ENCODE measurements at places on chromosomes 7 and 10.

GRCh38 chr10:30433306-30433729 is 666 bp upstream of the MAP3K8 start:
- no peak for DNase-seq

- DNase-seq = no peak
Measured at GRCh38 chr10:55801353-55801661, 559.8 kb downstream of the ZWINT start.

DNA sequence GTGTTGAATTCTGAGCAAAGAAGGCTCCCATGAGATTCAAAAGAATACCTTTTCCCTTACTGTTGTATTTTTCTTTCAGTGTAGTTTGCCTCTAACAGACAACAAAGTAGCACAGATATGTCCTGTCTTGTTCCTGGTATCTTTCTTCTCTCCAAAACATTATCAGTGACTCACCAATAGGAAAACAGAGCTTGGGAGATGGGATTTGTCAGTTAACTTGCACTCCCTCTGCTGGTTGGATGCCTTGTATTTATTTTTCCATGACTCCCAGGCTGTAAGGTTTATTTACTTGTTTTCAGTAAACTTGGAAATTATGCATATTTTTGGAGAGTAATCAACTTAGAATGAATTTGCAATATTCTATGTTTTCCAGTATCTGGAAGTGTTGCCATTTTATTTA is 129.7 kb downstream of the SAMD9 start:
- DNase-seq = no peak

DNA sequence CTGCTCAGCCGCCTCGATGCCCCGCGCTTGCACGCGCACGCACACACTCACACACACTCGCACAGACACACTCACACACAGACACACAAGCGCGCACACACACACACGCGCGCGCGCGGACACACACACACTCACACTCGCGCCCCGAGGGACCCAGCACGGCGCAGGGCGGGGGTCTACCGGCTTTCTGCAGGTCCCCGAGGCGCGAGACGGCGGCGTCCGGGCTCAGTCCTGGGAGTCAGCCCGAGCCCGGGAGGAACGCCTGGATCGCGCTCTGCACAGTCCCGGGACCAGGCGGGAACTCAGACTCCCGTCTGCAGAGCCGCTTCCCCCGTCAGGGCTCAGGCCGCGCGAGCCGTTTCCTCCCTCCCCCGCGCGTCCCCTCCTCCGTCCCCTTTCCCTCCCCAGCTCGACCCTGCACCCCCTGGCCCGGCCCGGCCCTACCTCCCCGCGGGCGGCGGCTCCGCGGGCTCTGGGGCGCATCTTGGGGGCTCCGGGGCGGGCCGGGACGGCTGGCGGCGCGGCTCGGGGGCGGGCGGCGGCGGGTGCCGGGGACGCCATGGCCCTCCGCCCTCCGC is 464 bp downstream of the DENND2A start:
- DNase-seq = no peak

GRCh38 chr10:86500846-86501245 is 20.7 kb downstream of the WAPL start:
- DNase-seq = no peak

GRCh38 chr10:51932530-51932929 is 233.1 kb upstream of the CSTF2T start:
- DNase-seq = no peak

- no peak for DNase-seq
Measured at GRCh38 chr7:142776206-142776844, 5.6 kb downstream of the PRSS2 start.

GRCh38 chr7:144670218-144670617 is 165.6 kb downstream of the TPK1 start:
- DNase-seq = no peak

DNA sequence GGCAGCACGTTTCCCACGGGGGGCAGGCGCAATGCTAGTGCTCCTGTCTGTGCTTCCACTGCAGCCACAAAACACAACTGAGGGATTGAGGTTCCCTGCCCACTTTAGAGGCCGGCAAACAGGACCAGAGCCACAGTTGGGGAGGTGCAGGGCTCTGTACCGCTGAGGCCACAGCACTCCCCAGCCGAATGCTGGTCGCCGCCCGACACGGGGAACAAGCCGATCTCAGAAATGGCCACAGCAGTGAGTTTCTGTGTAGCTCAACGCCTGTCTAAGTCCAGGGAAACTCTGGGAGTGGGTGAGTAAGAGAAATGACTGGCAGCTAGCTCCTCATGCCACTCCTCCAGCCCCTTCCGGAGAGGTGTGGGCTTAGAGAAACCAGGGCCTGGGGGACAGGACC is 194.0 kb upstream of the VWC2 start:
- DNase-seq = no peak

- no peak for DNase-seq
Measured at GRCh38 chr10:48910548-48910947, 29.1 kb downstream of the LRRC18 start.

DNA sequence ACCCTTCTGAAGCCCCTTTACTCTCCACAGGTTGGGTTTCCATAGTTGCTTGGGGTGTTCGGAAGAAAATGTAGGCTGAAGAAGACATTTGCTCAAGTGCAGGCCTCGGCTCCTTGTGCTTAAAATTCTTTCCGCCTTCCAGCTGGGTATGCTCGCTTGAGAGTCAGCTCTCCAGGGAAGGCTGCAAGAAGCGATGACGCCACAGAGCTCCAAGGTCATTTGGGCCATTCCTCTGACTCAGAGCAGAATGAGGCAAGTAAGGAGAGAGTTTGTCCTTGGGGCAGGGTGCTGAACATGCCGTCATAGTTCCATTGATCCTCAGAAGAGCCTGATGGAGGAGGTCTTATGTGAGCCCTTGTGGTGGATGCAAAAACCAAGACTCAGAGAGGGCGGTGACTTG is 27.4 kb upstream of the HSPA12A start:
- no peak for DNase-seq

DNA sequence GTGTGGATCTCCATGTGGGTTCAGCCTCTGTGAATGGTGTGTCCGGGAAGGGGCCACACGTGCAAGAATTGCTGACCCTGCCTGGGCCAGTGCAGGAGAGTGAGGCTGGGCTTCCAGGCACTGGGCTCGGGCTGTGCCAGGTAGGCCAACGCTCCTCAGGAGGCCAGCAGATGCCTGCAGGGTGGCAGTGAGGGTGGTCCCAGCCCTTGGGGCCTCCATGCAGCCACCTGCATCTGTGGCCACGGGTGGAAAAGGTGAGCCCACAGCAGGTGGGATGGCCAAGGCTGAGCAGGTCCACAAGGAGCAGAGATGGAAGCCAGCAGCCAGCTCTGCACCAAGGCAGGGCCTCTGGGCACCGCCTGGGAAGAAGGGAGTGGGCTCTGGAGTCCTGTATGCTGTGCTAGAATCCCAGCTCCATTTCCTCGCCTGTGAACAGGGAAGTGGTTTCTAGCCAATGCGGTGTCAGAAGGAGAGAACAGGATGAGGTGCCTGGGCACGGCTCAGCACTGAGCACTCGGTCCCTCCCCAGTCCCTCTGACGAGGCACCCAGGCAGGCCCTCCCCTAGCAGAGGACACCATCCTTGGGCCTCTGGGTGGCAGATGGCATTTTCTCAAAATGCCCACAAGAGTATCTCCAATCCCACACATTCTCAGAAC is 31.1 kb upstream of the RET start:
- no peak for DNase-seq

- no peak for DNase-seq
Measured at GRCh38 chr7:131370523-131370968, 42.9 kb downstream of the MKLN1 start.

DNA sequence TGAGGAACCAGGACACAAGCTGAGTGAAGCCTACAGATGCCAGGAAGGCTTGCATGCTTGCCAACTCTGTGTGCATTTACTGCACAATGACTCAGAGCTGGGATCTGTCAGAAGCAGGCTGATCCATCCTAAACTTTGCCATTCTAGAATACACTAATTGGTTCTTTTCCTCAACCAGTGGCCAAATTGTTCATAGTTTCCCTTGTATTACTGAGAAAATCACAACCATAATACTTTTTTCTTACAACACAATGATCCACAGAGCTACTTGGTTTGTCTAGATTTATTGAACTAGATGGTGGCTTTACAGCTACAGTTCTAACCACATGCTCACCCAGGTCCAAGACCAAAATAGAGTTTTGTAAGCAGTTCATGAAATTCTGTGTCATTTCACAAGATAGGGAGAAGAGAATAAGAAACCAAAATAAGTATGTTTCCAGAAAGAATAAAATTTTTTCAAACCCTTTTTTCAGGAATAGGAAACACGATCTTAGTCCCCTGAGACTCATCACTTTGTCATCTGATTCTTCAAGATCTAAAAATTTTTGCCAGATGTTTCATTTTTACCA is 21.0 kb upstream of the LRRC17 start:
- DNase-seq = peak; percentile 73

DNA sequence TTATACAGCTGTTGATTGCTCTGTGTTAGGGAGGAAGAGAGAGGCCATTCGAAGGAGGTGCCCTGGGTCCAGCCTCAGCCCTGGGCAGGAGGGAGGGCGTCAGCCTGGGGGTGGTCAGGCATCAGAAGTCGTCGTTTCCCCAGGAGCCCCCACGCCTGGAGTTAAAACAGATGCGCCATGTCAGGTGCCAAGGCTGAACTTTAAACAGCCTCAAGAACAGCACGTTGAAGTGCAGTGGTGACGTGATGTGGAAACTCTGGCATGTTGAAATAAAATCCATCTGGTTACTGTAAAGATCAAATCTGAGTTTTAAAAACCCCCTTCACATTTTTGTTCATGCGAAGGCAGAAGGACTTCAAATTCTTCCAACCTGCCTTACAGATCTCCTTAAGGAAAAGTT is 128.4 kb upstream of the PPP2R2D start:
- no peak for DNase-seq

DNA sequence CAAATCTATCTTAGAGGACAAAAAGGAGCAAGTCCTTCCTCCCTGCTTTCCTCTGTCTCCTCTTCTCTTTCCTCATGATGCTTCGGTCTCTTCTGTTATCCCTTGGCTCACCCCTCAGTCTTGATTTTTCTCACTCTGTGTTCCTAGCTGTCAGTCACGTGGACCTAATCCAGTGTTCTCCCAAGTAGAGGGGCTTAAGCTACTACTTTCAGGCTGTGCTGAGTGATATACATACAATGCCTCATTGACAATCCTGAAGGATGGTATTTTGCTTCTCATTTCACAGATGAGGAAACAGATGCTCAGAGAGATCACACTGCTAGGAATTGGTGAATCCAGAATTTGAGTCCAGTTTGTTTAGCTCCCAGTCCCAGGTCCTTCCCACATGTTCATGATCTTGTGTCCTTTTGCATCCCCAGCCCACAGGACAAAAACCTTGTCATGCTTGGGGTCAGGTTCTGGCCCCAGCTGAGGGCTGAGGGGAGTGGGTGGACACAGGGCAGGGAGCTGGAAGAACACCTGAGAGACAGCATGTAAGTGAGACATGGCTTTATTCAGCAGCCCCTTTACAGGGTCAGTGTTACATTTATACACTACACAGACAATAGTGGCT is 50.5 kb upstream of the KMT2E start:
- DNase-seq = no peak

- no peak for DNase-seq
Measured at GRCh38 chr7:44984478-44984758, 5.6 kb upstream of the MYO1G start.

DNA sequence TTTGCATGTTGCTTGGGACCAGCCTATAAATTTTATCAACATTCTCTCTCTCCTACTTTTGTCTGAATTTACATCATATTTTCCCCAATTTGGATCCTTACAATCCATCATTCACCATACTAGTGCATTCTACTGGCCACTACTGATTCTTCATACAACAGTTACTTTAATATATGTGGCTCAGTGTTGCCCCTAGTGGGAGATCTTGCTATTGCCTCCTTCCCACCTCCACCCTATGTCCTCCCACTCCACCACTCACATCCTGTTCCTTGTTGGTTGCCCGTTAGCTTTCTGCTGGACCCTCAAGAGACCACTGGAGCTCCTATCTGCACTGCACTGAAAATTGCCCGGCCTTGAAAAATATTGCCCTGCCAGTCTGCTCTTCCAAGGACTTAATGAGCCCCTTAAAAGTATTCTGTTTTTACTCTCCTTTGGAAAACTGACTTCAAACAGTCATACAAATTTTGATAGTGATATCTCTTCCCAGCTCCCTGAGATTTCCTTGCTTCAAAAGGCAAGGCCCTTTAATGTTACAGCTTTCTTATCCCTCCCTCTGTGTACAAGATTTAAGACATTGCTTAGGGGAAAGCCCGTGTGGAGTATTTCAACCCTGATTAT is 243.2 kb upstream of the TMEM229A start:
- no peak for DNase-seq

- DNase-seq = no peak
Measured at GRCh38 chr10:22874189-22874854, 53.5 kb upstream of the ARMC3 start.

- DNase-seq = no peak
Measured at GRCh38 chr10:121414366-121415062, 183.7 kb downstream of the FGFR2 start.

DNA sequence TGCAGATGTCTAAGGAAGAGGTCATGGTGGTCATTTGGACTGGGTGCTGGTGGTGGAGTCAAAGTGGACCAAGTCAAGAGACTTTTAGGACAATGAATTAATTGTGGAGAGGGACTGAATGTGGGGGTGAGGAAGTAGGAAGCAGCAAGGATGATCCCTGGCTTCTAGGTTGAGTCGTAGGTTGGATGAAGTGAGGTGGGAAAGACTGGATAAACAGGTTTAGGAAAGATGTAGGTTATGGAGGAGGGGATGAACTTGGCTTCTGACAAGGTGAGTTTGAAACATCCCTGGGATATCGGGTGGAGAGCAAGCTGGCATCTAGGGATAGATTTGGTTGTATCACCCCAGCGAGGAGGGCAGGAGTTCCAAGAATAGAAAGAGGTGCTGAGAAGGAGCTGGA is 7.6 kb downstream of the SEMA4G start:
- DNase-seq = no peak
